MG63 (cell line): ENCODE measurements at places on chromosomes 4 and X. TPM values are rescaled to one million over a fixed set of nuclear protein-coding genes. Genes with fewer than 3 reads are reported as not detected.

The PNMA6A gene
- total RNA-seq = 0.39 and 1.0 TPM in 2 replicates

The PRKG2 gene
- total RNA-seq = 2.0 and 2.1 TPM in 2 replicates

The SHISA3 gene
- total RNA-seq = 0.47 and 1.6 TPM in 2 replicates

The CD38 gene
- not detected in 2 replicates for total RNA-seq

The DDX60 gene
- 7.7 and 11.1 TPM in 2 replicates for total RNA-seq

The POLN gene
- total RNA-seq = not detected in 2 replicates

The LRCH2 gene
- 0.46 and 1.1 TPM in 2 replicates for total RNA-seq

The CSAG3 gene
- total RNA-seq = not detected in 2 replicates

The CACNA1F gene
- total RNA-seq = not detected in 2 replicates

The CT45A5 gene
- total RNA-seq = not detected in 2 replicates

The TCEAL7 gene
- total RNA-seq = not detected in 2 replicates

The SMR3B gene
- total RNA-seq = not detected in 2 replicates

The ARX gene
- total RNA-seq = not detected in 2 replicates

The ERAS gene
- total RNA-seq = not detected in 2 replicates

The MYOZ2 gene
- not detected in 2 replicates for total RNA-seq

The TMEM192 gene
- total RNA-seq = 6.9 and 8.2 TPM in 2 replicates

The PPARGC1A gene
- not detected in 2 replicates for total RNA-seq

The CT45A1 gene
- total RNA-seq = not detected in 2 replicates

The CTAG1B gene
- not detected in 2 replicates for total RNA-seq

The CDX4 gene
- total RNA-seq = not detected in 2 replicates

The ITGB1BP2 gene
- total RNA-seq = 0.86 and 0.92 TPM in 2 replicates
